ENCODE measurements at places on chromosomes 12 and 14.
A peak's percentile ranks its signal among the peaks of the same experiment; 100 is the strongest.

GRCh38 chr12:21221778-21222177, 90.8 kb downstream of the SLCO1B1 start:
- DNase-seq: no peak

GRCh38 chr12:132572106-132572505, 38.3 kb downstream of the LRCOL1 start:
- DNase-seq: no peak

DNA sequence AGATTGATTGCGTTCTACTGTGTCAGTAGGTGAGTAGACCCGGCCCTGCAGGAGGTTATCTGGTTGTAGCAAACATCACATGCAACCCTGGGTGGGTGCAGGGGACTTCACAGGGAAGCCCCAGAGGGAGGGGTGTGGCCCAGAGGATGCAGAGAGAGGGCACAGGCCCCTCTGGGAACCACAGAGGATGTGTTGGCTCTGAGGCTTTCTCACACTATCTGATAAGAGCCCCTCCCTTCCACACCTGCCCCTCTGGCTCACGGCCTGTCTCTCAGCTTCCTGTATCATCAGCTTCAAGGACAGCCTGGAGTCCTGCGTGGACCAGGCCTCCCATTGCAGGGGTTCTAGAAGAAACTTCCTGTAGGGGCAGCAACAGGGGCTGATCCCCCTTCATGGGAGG, 101.9 kb downstream of the RIN3 start:
- peak; percentile 54 for DNase-seq

DNA sequence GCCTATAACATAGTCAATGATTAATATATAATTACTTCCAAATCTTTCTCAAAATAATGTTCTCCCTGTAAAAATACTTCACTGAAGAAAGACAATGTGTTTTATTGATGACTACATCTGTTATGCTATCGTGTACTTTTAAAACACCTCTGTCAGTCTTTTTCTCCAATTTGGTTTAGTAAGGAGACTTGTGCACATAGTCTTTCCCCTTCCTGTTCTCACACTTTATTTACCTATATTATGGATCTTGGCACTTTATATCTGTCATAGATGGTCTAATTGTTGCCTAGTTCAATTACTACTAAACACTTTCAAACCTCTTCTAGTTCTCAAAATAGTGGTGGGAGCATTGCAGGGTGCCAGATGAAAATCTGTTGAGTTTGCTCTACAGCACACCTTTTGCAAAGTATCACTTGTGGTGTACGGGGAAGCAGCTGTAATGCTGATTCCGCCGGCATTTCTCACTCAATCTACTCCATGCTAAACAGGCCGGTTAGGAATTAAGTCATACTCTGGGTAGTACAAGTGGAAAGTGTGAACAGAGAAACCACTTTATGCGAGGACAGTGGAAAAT, 1.1 kb upstream of the INSM2 start:
- DNase-seq: no peak

- no peak for DNase-seq
Observed at GRCh38 chr14:23154964-23155587, 28.4 kb downstream of the SLC7A8 start.

- peak; percentile 40 for DNase-seq
Observed at GRCh38 chr12:48796976-48797375, 8.1 kb upstream of the ADCY6 start.

- no peak for DNase-seq
Observed at GRCh38 chr14:99772371-99773283, 20.6 kb upstream of the EML1 start.

DNA sequence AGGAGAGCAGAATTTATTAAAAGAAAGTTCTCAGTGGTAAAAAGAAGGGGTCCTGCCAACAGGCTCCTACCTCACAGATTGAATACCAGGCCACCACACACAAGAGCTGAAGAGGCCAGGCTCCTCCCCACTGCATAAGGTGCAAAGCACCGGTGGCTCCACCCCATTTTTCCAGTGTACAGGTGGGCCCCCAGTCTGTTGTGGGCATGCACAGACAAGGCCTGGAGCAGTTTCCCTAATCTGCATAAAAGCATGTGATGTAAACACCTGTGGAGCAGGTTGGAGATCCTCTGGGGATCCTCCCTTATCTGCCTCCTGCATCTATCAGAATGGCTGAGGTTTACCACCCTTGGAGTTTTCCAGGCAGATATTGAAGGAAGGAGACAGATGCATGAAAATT, 45.7 kb upstream of the PDZRN4 start:
- DNase-seq: no peak

- no peak for DNase-seq
Observed at GRCh38 chr14:71620401-71620800, 311.8 kb upstream of the RGS6 start.

- peak; percentile 84 for DNase-seq
Observed at GRCh38 chr12:116561181-116561821, 2.1 kb downstream of the MAP1LC3B2 start.

DNA sequence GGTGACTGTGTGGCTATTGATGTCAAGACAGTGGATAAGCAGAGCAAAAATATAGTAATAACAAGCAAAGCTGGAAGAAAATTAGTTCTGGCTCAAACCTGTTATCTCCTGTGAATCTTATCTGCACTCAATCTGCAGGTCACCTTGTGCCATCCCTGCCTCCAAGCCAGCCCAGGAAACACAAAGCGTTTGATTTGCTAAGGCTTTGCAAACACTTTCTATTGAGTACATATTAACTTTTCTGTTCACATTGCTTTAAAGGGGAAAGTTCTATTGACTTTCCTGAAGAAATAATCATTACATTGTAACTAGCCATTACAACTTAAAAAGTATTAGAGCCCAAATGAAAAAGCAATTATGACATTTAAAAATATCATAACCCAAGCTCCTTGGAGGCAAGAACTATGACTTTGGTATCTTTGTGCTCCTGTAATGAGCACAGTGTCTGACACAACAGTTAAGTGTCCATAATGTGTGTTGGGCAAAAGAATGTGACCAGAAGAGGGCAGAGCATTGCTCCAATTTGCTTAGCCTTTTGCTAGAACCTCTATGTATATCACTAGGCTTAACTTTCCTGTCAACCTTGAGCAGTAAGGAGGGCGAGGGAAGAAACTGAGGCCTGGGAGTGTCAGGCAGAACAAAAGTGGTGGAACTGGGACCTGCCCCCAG, 24.7 kb downstream of the SERPINA3 start:
- DNase-seq: peak; percentile 12

DNA sequence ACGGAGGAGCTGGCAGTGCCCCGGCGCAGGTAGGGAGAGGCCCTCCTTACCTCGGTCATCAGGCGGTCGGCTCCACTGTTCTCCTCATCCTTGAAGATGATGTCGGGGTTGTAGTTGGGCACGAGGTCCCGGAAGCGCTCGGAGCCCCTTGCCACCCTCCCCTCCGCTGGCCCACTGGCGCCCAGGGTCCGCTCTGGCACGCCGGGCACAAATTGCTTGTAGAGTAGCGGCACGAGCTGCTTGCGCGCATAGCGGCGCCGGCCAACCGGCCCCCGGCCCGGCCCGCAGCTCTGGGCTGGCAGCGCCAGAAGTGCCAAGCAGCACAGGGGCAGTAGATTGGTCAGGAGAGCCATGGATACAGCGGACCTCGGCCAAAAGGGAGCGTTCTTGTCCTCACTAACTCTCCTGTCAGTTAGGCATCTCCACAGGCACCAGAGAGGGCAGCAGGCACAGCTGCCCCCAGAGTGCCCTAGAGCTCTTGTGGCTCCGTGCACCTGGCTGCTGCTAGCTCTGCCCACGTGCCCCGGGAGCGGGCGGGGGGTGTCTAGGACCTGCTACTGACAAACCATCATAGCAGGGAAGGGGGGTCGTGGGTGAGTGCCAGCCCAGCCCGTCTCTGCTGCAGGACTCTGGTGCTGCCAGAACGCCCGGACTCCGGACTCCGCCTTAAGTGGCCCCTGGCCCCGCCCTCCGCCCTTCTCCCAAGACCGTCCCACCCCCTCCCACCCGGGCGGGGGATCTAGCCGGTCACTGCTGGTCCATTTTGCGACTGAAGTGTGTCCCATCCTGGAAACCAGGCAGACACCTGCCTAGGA, at the start of gene DHH:
Gene DHH (minus strand): TSS at position 642 of the 815 bp plus-strand sequence. CDS start 289 bp downstream, at position 353.
- peak; percentile 34 for DNase-seq

GRCh38 chr14:53955229-53955556, 1.4 kb downstream of the BMP4 start:
- DNase-seq: no peak

DNA sequence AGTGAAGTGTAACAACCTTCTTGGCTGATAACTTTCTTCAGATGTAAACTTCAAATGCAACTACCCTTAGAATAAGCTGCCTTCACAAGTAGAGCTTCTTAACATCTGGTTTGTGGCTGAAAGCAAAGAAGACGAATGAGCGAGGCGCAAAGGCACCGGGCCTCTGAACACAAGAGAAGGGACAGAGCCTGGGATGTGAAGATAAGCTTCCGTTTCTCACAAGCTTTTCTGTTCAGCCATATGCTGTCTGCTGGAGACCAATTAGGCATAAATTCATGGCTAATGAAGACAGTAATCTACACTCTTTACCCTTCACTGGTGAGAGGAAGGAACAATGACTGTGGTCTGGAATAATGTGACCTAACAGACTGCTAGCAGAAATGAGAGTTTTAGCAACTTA, 195.2 kb downstream of the ATXN7L3B start:
- peak; percentile 53 for DNase-seq

GRCh38 chr12:91133871-91134270, 22.6 kb upstream of the LUM start:
- DNase-seq: no peak

- DNase-seq: peak; percentile 28
Observed at GRCh38 chr14:31080056-31080455, 53.9 kb upstream of the STRN3 start.

DNA sequence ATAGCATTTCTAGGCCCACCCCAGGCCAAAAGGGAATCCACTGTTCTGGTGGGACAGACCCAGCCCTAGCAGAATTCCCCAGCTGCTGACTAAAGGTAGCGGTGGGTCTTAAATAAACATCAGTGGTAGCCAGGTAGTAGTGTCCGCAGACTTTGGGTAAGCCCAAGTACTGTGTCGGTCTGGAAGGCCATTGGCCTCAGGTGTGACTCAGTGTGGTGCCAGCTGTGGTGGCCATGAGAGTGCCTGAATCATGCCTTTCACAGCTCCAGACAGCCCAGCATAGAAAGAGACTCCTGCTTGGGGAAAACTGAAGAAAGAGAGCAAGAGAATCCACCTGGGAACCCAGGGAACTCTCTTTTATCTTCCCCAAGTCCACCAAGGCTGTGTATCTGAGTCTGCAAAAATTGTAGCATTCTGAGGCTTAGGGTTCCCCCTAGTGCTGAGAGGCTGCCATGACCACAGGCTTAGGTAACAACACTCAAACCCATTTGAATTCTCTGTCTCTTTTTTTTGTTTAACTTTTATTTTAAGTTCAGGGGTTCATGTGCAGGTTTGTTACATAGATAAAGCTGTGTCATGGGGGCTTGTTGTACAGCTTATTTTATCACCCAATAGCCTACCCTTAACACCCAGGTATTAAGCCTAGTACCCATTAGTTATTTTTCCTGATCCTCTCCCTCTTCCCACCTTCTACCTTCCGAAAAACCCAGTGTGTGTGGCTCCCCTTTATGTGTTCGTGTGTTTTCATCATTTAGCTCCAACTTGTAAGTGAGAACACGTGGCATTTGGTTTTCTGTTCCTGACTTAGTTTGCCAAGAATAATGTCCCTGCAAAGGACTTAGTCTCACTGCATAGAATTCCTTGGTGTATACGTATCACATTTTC, 16.7 kb upstream of the CD163L1 start:
- peak; percentile 81 for DNase-seq

- no peak for DNase-seq
Observed at GRCh38 chr12:132259364-132259871, 70.0 kb downstream of the GALNT9 start.

DNA sequence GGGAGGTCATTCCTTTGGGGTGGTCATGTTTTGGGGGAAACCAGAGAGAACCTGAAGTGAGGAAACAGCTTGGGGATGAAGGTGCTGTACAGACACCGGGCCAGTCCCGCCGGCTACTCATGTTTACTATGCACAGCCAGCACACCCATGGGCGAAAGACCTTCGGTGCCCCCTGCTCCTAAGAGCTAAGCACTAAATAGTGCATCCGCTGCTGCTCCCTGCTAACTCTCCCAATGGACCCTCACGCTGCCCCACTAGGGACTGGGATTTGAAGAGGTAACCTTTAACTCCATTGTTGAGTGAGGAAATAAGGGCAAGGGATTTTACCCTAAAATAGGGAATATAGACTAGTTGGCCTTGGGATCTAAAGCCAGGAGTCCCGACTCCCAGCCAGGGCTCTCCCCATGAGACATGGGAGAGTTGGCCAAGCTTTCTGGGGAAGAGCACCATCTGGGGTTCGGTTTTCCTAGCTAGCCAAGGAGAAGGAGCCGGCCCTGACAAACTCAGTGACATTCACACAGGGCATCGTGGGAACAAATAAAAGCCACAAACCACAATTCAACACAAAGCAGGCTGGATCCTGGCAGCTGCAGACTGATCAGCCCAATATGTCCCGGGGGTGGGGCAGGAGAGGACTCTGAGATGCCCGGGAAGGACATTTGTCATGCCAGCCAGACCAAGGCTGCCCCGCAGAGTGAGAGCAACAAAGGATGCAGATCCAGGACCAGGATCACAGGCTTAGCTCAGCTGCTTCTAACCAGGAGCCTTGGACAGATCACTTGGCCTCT, 91.7 kb downstream of the SINHCAF start:
- no peak for DNase-seq

DNA sequence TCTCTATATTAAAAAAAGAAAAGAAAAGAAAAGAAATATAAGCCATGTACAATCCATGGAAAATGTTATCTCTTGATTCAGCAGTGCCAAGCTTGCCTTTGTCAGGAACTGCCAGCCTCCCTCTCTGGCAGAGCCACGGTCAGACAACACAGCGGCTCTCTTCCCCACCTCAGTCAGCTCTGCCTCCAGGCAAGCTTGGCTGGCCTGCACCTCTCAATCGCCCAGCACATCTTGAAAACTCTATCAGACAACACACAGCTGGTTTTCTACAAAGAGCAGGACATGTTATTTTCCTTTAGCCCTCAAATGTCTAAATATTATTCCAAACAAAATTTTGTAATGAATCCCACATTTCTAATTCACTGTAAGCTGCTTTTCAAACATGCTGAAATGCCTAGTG, 20.0 kb upstream of the GCH1 start:
- DNase-seq: no peak

- DNase-seq: no peak
Observed at GRCh38 chr14:99688629-99689028, 4.5 kb downstream of the CYP46A1 start.

DNA sequence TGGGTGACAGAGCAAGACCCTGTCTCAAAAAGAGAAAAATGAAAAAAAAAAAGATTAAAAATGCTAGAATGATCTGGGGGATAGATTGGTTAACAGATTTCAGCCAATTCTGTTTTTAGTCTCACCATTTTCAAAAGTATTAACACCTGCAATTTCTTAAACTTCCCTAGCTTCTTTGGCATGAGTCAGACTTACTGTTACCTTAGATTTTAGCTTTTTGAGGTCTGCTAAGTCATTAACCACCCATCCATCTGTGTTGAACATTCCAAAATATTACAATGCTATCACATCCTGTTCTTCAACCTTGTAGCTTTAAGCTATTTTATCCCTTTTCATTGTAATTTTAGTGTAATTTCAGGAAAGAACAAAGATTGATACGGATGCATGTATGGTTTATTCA, 59.3 kb downstream of the PPP1R13B start:
- no peak for DNase-seq

GRCh38 chr12:66944365-66944764, 265.5 kb upstream of the GRIP1 start:
- DNase-seq: no peak

GRCh38 chr14:100424504-100425428, 101.6 kb downstream of the SLC25A47 start:
- no peak for DNase-seq

Data from hematopoietic multipotent progenitor cell treated with erythropoietin and hydrocortisone succinate and interleukin-3 and kit ligand, for 6 days (in vitro differentiated cells).